NCI-H1436 (cell line): ENCODE measurements at places on chromosomes 2 and 18.

GRCh38 chr18:10100941-10101701 lies 187.3 kb downstream of the VAPA start:
- no peak for DNase-seq

DNA sequence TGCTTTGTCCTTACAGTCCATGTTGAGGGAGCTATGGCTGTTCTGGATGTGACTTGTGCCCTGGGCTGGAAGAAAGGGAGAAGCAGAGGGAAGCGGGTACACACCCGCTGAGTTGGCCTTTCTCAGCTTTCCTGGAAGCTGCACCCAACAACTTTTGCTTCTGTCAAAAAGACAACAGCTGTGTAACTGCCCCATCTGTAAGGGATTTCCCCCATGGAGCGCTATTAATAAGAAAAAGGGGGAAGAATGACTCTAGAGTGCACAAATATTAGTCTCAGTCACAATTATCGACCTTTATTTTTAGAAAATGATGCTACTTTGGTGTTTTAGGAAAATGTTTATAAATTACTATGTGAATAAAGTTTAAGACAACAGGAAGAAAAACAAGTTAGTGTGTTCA lies 368.3 kb downstream of the RAD51AP2 start:
- DNase-seq, result no peak

DNA sequence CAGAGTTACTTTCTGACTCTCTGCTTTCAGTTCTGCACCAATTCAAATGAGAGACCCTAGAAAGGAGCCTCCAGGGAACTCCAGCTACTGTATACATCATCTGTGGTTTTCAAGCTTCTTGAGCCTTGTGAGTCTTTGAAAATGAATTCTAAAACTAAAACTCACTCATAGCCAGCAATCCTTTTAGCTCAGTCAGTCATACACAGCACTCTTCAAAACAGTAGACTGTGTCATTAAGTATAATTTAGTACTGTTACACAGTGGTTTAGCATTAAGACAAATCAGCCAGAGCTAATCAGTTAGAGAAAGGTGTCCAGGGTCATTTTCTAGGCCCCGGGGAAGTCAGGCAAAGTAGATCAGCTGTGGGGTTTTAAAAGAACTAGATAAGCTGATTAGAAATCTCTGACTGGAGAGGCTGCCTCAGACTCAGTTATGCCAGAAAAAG lies 322.1 kb upstream of the THUMPD2 start:
- DNase-seq, result peak; percentile 50

GRCh38 chr18:74148543-74149070 lies 284 bp downstream of the TIMM21 start:
- no peak for DNase-seq

- peak; percentile 55 for DNase-seq
Measured at GRCh38 chr2:107809835-107810234, 16.9 kb upstream of the RGPD4 start.

DNA sequence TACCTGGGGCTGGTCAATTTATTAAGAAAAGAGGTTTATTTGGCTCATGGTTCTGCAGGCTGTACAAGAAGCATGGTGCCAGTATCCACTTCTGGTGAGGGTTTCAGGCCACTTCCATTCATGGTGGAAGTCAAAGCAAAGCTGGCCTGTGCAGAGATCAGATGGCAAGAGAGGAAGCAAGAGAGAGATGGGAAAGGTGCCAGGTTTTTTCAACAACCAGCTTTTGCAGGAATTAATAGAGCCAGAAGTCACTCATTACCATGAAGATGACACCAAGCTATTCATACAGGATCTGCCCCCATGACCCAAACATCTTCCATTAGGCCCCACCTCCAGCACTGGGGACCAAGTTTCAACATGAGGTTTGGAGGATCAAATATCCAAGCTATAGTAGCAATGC lies 56.8 kb upstream of the ST3GAL5 start:
- no peak for DNase-seq

DNA sequence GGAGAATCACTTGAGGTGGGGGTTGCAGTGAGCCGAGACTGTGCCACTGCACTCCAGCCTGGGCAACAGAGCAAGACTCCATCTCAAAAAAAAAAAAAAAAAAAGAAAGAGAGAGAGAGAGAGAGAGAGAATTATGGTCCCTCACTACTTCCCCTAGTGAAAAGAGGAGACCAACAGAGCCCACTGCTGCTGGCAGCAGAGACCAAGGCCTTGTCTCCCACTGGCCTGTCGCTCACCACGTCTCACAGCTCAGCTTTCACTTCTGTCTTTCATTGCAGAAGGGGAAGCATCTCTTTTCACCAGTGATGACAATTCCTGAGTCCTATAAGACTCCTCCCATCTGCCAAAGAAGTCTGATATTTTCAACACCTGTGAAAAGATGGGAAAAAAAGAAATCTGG lies 81.3 kb downstream of the CLHC1 start:
- no peak for DNase-seq

GRCh38 chr2:101295895-101296294 lies 12.6 kb downstream of the RNF149 start:
- no peak for DNase-seq

DNA sequence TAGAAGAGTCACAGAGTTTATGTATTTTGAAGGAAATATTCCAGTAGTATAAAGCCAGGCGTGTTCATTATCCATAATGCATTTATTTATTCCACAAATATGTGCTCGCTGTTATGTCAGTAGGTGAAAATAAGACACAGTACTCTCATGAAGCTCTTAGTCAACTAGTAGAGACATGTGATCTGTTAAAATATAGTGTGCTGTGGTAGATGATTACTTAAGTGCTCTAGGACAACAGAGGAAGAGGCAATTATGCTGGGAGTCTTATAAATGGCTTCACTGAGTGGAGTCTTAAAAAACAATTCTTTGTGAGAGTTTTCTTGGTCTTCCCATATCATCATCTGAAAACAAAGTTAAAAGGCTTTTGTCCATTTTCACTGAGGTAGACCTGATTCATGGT lies 457.3 kb downstream of the XIRP2 start:
- DNase-seq, result peak; percentile 34

DNA sequence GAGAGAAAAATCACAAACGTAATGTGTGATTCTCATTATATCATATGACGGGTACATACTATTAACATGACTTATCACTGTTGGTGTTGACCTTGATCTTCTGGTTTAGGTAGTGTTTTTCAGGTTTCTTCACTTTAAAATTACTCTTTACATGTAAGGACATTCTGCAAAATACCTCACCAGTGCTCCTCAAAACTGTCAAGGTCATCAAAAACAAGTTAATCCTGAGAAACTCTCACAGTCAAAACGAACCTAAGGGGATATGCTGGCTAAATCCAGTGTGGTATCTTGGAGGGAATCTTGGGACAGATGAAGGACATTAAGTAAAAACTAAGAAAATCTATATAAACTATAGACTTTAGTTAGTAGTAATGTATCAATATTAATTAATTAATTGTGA lies 499.8 kb downstream of the IRS1 start:
- DNase-seq, result no peak

DNA sequence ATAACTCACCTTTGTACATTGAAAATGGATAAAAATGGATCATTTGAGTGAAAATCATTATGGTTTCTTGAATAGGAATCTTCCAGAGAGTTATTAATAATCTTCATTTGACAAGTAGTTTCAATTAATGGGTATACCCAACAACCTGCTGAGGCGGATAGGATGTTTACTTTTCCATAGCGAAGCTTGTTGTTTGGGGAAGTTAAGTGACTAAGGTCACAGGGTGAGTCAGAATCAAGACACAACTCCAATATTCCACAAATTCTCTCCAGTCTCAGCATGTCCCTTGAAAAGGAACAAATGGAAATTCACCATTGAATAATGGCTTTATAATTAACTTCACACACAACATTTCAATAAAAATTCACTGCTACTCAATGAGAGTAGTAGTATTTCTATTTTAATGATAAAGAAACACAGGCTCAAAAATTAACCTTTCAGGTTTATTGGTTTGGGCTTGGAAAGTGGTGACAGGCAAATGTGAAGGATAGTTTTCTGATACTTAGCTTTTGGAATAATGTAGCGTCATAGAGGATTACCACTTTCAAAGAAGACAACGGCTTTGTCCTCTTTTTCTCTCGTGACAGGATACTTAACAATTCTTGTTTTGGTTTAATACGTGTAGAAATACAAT lies 211.3 kb downstream of the GPD2 start:
- DNase-seq, result no peak

- DNase-seq, result no peak
Measured at GRCh38 chr2:208315081-208315788, 49.2 kb downstream of the PIKFYVE start.

GRCh38 chr2:39118786-39119499 lies 1.9 kb downstream of the SOS1 start:
- peak; percentile 2 for DNase-seq

DNA sequence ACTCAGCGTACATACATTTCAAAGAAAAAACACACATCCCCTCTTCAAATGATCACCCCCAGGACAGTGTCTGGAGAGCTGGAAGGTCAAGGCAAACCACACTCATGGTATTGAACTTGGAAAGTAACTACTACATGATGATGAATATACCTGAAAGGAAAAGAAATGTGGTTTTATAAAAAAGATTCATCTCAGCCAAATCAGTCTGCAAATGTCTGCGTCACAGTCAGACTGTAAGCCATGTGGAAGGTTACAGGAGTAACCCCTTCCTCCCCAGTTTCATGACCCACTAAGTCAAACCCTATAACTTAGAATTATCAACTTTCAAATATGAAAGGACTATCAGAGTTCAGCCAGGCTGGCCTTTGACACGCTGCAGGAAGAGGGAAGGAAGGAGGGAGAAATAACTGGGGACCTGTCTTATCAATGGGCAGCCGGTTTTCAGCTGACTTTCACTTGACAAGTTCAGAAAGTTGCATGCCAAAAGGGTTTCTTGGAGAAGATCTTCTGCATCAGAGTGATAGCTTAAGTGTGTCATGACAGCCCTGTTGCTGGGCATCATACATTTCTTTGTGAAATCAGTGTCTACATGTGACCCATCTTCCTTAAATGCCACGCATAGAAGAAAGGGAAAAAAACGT lies 7.0 kb upstream of the BMP10 start:
- no peak for DNase-seq

DNA sequence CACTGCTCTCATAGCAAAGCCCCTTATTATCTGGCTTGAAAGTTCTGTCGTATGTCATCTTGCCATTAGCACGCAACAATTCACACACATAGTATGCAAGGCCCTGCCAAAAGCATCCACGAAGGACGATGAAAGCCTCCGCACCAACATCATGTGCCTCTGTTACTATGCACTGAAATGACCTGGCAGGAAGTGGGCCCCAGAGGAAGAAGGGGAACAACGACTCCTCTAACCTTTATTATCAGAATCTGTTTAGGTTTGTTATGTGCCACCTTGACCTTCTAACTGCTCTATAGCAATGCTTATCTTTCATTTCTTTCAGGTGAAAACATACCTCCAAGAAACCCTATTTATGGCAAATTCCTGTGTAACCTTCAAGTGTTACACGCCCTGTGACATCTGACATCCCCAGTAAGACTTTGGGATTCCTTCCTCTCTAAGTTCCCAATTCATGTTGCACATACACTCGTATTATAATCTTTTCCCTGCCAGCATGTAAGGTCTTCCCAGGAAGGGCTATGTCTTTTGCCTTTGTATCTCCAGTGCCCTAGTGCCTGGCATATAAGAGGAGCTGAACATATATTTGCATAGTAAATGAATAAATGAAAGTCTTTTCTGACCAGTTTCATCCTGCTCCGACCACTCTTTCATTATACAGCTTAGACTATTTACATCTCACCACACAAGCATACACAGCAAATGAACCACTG lies 7.0 kb upstream of the NDUFV2 start:
- no peak for DNase-seq

DNA sequence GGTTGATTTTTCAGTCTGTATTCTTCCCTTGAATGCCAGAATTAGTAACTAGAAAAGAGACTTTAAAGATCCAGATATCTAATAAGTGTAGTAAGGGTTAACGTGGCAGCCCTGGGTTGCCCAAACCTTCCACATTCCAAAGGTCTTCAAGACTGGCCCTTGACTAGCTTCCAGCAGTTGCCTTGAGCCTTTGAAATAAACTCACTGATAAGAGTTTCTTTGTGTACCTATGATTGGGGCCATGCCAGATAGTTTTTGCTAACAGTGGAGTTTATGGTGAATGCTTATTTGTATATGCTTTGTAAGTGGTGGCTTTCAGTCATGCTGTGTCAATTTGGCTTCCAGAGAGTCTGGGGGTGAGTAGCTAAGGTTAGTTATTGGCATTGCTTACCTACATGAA lies 722.3 kb downstream of the RNF144A start:
- DNase-seq, result no peak

DNA sequence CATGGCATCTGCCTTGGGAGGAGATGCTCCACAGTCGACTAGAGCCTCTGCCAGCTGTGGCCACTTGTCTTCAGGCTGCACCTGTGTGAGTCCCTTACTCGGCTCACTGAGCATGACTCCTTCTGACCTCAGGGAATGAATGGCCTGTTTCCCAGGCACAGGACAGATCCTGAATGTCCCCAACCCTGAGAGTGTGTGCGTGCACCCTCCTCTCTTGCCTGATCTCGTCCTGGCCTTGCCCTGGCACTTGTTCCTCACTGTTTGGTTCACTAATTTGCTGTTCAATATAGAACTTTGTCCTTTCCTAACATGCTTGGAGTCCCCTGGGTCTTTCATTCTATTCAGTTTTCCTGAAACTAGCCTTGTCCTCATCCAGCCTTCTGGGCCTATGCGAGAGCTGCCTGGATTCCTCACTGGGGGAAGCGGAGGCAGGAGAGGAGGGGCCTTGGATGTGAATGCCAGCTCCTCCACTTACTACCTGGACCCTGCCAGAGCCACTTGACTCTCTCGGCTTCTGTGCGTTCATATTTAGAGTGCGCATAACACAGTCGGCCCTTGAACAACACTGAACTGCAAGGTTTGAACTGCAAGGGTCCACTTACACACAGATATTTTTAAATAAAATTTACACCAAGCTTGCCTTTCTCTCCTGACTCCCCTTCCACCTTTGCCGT lies 184.8 kb downstream of the ACKR3 start:
- no peak for DNase-seq

- no peak for DNase-seq
Measured at GRCh38 chr2:192243488-192243887, 48.8 kb upstream of the TMEFF2 start.

DNA sequence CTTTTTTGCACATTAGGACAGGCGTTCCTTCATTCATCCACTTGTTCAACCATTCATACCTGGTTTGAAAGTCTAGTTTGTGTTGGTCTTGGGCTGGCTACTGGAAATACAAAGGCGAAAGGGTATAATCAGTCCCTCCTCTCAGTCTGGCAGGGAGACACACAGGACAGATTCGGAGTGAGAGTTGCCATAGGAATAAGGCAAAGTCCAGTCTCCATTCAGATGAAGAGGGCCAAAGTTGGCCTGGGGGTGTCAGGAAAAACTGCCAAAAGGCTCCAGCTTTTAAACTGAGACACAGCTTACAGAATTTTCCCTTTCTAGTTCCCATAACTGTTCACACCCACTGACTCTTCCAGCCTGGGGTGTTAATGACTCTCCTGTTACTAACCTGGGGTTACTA lies 96.3 kb upstream of the AQP4 start:
- DNase-seq, result no peak

- peak; percentile 72 for DNase-seq
Measured at GRCh38 chr2:172465417-172466334, 38.3 kb downstream of the ITGA6 start.
